ENCODE measurements at places on chromosomes 2 and 18.

GRCh38 chr18:13256444-13257305 lies 38.1 kb downstream of the LDLRAD4 start:
- peak; percentile 33 for DNase-seq

- DNase-seq: no peak
Measured at GRCh38 chr2:80281049-80281448, 23.5 kb downstream of the LRRTM1 start.

- no peak for DNase-seq
Measured at GRCh38 chr2:199136681-199137080, 321.1 kb downstream of the SATB2 start.

DNA sequence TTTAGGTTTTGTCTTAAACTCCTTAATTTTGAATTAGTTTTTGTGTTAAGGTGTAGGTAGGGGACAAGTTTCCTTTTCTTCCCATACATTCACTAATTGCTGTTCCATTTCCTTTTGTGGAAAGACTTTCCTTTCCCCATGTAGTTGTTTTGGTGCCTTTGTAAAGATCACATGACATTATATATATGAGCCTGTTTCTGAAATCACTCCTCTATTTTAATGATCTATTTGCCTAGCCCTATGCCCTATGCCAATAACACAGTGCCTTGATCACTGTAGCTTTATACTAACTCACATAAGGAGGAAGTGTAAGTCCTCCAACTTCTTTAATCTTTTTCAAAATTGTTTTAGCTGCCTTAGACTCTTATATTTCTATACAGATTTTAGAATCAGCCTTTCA lies 211.9 kb downstream of the PPP1R1C start:
- DNase-seq: no peak

DNA sequence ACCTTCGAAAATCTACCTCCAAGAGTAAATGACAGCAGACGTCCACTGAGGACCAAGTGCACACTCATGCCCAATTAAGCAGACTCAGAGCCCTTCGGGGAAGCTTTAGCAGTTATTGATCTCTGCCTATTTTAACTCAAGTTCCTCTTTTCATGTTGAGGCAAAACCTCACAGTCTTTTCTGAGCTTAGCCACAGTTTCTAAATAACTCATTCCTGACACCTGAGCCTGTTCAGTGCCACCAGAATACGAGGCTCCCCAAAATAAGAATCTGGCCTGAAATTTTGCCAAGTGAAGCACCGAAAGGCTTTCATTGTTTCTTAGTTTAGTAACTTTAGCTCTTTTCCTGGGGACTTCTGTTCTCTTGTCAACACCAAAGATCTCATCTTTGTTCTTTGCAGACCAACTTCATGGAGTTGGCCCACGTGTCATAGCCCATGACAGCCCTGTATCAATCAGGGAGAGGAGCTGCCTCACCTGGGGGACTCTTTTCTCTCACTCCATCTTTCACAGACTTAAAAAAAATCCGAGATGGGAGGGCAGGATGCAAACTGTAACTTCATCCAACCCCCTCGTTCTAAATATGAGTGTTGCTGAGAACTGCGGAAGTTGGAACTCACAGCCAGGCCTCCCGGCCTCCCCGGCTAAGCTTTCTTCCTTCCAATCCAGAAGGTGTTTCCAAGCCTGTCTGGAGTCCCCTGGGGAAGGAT lies 22.2 kb downstream of the INPP5D start:
- DNase-seq: peak; percentile 54

DNA sequence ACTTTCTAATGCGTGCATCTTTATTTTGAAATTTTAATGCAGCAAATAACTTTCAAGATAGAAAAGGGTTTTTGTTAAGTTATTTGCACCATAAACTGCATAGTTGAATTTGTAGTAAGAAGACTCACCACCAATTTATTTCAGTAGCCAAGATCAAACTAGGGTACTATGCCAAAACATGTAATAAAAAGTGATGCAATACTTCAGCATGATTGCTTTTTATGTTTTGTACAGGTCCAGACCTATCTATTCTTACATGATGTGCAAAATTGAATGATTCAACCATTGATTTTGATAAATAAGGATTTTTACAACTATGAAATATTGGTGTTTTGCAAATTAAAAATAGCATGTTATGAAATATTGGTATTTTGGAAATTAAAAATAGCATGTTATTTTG lies 26.7 kb downstream of the AGPS start:
- DNase-seq: no peak

DNA sequence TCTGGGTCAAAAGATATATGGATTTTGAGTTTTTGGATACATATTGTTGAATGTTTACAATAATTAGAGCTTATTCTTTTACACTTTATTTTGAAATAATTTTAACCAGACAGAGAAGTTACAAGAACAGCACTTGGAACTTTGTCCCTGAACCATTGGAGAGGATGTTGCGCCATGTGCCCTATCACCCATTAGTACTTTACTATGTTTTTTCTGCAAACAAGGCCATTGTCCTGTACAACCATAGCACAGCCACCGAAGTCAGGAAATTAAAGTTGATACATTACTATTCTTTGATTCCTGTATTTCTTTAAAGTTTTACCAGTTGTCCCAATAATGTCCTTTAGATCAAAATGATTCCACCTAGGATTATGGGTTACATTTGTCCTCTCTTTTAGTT lies 188.8 kb downstream of the ACKR3 start:
- no peak for DNase-seq

Data from activated CD8-positive, alpha-beta memory T cell treated with anti-CD3 and anti-CD28 coated beads, Interleukin-2, amount 50 U/mL, for 48 hours (primary cell).